ENCODE measurements at places on chromosomes 11 and 22.

- peak; percentile 4 for DNase-seq
Observed at GRCh38 chr11:2149864-2150847, 10.9 kb downstream of the INS start.

- no peak for DNase-seq
Observed at GRCh38 chr11:44177905-44178304, 82.4 kb downstream of the EXT2 start.

DNA sequence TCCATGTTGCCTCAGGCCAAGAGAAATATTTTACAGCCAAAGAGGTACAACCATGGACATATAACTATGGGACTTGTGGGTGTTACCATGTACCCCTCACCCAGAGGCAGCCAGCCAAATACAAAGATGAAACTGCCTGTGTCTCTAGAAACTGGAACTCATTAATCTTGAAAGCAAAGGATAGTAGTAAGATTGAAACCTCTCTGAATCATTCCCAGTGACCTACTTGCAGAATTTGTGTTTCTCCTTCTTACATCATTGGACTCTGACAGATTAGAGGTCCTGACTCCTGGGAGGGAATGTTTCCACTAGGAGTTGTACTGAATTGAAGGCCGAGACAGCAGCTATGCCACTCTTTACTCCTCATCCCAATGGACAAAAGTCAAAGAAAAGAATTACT lies 257.4 kb upstream of the UBASH3B start:
- DNase-seq, result no peak

DNA sequence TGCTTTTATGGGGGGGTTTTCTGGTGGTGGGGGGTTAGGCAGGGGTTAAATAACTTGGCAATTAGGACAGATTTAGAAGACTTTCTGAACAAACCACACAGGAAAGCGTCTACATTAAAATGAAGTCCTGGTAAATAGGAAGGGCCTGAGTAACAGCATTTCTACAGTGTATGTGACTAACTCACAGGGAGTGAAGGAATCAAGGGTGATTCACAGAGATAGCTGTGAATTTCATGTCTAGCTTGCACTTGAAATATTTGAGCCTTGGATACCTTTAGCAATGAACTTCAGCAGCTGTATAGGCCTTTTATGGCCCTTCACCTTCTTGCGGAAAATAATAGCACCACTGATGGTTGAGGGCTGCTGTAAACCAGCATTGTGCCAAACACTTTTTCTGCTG lies 26.1 kb upstream of the LDHA start:
- DNase-seq, result peak; percentile 33

DNA sequence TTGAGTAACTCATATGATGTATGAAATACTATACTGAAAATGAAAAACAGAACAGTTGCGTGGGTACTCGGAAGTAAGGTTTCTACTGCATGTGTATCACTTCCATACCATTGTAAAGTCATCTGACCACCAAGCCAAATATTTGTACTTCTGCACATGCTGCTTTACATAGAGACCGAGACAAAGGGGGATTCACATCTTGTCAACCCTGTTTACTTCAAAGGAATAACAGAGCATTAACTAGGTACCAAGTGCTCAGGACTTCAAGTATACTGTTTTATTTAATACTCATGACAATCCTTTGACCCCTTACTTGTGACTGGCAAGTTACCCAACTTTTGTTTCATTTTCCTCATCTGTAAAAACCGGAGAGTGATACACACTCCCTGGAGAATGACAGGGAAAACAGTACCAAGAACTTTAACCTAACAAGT lies 9.9 kb downstream of the MAPK1 start:
- DNase-seq, result no peak

- DNase-seq, result no peak
Observed at GRCh38 chr11:19018901-19019300, 41.6 kb downstream of the MRGPRX2 start.

GRCh38 chr11:108985236-108985944 lies 320.5 kb downstream of the DDX10 start:
- DNase-seq, result no peak

DNA sequence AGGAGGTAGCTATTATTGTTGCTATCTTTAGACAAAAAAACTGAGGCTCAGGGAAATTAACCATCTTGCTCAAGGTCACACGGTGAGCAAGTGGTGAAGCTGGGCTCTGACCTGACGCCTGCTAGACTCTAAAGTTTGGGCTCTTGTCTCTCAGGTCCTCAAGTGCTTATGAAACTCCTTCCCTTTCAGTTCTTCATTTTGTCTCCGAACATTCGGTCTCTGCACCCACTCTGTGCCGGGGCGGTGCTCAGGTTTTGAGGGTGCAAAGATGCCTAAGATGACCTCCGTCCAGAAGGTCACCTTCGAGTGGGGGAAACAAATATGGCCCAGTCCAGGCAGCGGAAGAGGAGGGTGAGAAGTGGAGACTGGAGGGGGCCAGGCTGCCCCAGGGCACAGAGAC lies 16.0 kb downstream of the OVOL1 start:
- no peak for DNase-seq

GRCh38 chr11:71182791-71183677 lies 69.3 kb downstream of the SHANK2 start:
- no peak for DNase-seq

DNA sequence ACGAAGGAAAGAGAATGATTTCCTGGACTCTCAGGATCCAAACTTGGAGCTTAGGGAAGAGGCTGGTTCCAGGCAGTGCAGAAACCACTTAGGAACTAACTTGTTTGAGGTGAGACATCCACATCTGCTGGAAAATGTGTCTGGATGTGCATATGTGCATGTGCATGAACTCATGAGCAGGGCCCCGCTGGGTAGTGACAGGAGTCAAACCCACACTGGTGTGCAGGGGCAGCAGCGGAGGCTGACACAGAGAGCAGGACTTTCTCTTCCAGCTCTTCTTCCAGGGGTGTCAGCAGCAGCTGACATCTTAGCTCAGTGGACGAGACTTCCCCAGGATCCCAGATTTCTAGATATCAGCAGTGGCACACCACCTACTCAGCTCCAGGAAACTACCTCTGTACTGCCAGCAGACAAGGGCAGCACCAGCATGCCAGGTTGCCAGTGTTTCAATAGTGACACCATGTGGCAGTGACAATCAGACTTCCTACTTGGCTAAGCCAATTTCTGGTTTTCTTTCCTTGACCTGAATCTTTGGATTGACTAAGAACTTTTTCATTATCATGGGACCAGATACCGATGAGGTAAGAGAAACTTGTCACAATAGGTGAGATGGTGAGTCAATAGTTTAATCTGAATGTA lies 227.5 kb upstream of the ZC3H12C start:
- DNase-seq, result peak; percentile 15

- no peak for DNase-seq
Observed at GRCh38 chr11:95283650-95284049, 52.6 kb upstream of the SESN3 start.

GRCh38 chr11:100712583-100712982 lies 25.5 kb downstream of the ARHGAP42 start:
- DNase-seq, result no peak

DNA sequence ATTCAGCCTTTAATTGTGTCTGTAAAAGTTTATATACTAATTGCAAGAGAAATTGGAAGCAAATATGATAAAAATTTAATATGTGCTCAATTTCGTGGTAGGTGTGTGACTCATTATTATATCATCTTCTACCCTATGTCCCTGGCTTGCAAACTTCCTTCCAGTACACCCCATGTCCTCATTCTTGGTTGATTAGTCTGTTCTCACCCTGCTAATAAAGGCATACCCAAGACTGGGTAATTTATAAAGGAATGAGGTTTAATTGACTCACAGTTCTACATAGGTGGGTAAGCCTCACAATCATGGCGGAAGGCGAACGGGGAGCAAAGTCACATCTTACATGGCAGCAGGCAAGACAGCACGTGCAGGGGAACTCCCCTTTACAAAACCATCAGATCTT lies 11.9 kb downstream of the MRGPRX3 start:
- peak; percentile 18 for DNase-seq

DNA sequence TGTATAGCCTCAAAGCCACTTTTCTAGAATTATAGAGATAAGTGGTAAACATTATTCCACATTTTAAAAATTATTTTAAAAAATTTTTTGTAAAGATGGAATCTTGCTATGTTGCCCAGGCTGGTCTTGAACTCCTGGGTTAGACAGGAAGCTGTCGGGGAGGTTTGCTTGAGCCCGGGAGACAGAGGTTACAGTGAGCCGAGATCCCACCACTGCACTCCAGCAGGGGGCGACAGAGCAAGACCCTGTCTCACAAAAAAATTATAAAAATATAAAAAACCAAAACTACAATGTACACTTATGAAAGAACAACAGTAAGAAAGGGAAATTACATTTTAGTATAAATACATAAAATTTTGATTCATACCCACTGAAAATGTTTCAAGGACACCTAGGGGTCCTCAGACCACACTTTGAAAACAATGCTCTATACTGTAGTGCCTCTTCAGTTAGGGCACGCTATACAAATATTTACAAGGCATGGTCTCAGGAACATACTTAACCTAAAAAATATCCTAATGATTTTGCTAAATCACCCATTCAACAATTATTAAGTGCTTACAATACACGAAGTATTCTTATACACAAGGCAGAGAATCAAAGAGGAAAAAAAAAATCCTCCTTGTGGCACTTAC lies 111.2 kb downstream of the MRTFA start:
- no peak for DNase-seq

DNA sequence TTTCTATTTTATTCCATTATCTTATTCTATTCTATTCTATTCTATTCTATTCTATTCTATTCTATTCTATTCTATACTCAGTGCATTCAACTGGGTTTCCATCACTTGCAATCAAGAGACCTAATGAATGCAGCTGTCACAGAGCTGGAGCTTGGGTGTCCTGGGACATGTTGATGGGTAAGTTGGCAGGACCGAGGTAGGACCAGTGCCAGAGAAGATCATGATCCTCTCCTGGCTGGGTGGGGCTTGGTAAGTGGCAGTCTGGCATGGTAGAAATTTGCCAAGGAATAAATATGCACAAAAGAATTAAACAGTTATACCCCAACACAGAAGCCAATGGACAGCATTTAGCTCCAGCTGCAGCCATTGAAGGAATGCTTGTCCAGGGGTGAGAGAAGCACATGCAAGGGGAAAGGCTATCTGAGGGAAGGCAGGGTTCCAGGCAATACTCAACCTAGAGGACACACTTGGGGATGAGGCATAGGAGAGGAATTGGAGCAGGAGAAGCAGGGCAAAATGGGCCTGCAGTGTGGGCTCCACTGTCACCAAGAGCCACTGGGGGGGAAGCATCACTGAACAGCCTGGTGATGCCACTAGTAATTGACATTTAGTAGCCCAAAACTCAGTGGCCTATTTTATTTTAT lies 97.0 kb upstream of the CD82 start:
- no peak for DNase-seq

GRCh38 chr22:28408709-28409108 lies 270.9 kb downstream of the TTC28 start:
- no peak for DNase-seq

DNA sequence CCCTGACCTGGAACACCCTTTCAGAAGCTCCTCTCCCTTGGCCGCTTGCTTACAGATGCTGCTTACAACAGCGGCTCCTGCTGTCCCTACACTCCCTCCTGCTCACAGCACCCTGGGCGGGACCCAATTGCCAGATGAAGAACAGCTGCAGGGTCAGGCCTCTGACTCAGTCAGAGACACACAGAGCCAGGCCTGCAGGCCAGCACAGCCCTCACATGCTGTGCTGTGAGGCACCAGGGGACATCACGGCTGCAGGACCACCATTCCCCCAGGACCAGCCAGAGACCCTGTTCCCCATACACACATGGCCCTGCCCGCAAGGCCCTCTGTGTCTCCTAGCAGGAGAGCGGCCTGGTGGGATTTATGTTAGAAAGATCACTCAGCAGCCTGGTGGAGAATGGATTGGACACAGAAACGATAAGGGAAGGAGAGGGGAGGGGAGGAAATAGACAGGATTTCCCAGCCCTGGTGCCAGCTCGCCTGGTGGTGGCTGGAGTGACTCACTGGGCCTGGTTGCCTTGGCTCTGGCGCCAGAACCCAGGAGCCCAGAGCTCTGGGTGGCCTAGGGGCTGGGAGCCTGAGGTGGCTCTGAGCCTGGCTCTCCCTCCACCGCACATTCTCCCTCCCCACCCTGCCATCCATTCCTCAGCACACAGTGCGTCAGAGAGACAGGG lies 6.7 kb downstream of the CAPN5 start:
- DNase-seq, result peak; percentile 83

- DNase-seq, result peak; percentile 20
Observed at GRCh38 chr11:13335319-13335718, 57.7 kb downstream of the BMAL1 start.

GRCh38 chr11:1872267-1872985 lies 19.3 kb downstream of the PRR33 start:
- no peak for DNase-seq

DNA sequence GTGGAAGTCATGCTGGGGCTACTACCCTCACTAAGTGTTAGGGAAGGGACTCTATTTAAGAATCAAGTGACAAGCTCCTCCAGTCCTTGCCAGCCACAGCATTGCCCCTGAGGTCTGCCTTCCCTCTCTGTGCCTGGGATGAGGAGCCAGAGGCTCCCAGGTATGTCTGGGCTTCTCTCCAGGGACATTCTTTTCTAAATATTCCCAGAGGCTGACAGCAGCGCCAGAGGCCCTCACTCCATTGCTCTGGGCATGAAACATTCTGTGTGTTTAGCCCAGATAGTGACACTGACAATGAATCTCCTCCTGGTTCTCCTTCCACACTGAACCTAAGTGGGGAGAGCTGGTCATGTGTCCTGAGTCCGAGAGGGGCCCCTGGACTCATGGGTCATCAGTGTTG lies 2.2 kb downstream of the OR51E1 start:
- DNase-seq, result no peak

GRCh38 chr22:47088480-47089158 lies 326.2 kb downstream of the TBC1D22A start:
- no peak for DNase-seq

DNA sequence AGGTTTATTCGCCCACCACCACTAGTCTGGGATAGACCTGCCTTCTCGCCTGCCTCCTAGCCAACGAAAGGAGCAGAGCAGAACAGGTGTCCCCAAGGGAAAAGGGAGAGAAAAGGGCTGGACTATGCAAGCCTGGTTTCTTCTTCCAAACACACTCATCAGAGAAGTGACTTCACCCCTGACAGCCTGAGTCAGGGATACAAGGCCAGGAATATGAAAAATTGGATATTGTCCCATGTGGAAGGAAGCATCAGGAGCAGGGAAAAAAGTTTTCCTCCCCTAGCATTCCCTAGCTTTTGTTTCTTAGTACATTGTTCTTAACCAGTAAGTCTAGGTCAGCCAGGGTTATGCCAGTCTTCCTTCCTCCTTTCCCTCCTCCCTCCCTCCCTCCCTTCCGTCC lies 56.9 kb upstream of the TNRC6B start:
- DNase-seq, result no peak

DNA sequence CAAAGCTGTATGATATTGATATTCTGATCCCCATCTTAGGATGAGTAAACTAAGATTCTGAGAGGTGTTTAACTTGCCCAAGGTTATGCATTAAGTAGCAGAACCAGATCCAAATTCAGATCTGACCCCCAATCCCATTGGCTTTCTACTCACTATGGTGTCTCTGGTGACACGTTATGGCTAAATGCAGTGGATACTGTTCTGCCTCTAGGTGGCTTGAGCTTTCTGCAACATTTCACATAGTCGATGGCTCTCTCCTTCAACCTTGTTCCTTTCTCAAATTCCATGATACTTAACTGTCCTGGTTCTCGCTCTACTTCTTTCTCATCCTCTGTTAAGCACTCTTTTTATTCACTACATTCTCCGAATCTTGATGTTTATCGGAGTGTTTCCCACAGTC lies 9.4 kb downstream of the C11orf97 start:
- DNase-seq, result no peak
